Naive thymus-derived CD8-positive, alpha-beta T cell (primary cell): ENCODE measurements at places on chromosomes 3 and 15.

- H3K4me1 ChIP-seq = no peaks in the 10 kb centered on the region
- no peak overlapping the region for H3K27ac ChIP-seq
- DNase-seq = no peak
- no peaks in the 10 kb centered on the region for H3K27me3 ChIP-seq
- H3K36me3 ChIP-seq = no peaks in the 10 kb centered on the region
Observed at GRCh38 chr3:62935793-62936192, 60.6 kb upstream of the CADPS start.

- DNase-seq = no peak
- H3K4me3 ChIP-seq = no peak overlapping the region
- H3K4me1 ChIP-seq = peaks cover 24% of the 10 kb centered on the region
- H3K27me3 ChIP-seq = no peaks in the 10 kb centered on the region
- peaks cover 29% of the 10 kb centered on the region for H3K36me3 ChIP-seq
- no peak overlapping the region for H3K27ac ChIP-seq
Observed at GRCh38 chr15:64288999-64289398, 67.0 kb downstream of the CSNK1G1 start.

- H3K4me1 ChIP-seq = peaks cover 65% of the 10 kb centered on the region
- H3K36me3 ChIP-seq = no peaks in the 10 kb centered on the region
- peak overlapping the region; percentile 90 for H3K4me3 ChIP-seq
Observed at GRCh38 chr3:67655364-67656121, 1.1 kb upstream of the SUCLG2 start.

DNA sequence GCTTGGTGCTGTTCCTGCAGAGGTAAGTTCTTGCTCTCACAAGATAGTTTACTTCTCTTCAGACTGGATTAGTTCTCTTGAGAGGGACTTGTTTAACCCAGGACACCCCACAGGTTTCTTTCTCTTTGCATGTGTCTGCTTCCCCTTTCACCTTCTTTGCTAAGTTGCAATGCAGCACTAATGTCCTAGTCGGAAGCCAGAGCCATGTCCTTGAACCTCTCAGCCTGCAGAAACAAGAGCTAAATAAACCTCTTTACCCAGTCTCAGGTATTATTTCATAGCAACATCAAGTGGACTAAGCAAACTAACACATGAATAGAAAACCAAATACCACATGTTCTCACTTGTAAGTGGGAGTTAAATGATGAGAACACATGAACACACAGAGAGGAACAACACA is 915.2 kb downstream of the NSUN3 start:
- no peak for DNase-seq
- H3K4me1 ChIP-seq = no peaks in the 10 kb centered on the region
- no peak overlapping the region for H3K27ac ChIP-seq
- H3K27me3 ChIP-seq = no peaks in the 10 kb centered on the region
